GM12878 (cell line): ENCODE measurements at places on chromosomes 2 and 18. TPM values are rescaled to one million over a fixed set of nuclear protein-coding genes. Genes with fewer than 3 reads are reported as not detected.

DNA sequence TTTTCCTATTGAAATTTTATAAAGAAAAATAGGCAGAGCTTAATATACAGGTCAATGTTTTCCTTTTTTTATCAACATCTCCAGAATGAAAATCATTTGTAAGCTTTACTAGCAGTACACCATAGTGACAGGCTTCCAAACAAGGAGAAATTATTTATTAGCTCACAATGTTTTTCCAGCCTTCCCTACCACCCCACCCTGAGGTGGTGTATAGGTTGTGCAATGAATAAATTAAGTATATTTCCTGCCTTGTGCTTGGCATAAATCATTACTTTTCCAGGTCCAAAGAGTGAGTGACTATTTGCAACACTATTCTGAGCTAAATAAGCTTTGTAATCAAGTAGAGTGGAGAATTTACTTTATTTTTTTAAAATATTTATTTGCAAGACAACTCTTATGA, 876.2 kb upstream of the POU3F3 start:
- no peak overlapping the region for H3K4me3 ChIP-seq
- H3K27ac ChIP-seq, result no peak overlapping the region
- H3K27me3 ChIP-seq, result no peaks in the 10 kb centered on the region
- DNase-seq, result no peak

DNA sequence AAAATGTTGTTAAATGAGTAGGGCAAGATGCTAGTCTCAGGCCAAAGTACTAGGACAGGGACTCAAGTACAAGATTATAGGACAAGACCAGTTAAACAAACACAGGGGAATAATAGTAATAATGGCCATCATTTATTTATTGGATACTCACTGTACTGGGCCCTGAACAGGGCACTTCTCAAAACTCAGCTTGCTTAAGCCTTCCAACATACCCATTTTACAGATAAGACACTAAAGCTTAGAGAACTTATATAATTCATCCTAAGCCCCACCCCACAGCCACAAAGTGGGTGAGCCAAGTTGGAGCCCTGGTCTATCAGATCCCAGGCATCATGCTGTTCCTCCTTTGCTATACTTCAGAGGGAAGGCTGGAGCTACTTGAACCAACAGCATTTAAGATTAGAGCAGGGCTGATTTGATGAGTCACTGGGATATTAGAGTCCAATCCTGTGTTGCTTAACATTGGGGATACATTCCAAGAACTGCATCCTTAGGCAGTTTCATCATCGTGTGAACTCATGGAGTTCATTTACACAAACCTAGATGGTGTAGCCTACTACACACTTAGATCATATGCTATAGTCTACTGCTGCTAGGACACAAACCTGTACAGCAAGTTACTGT, 153.6 kb downstream of the MTCL1 start:
- H3K4me3 ChIP-seq, result no peak overlapping the region
- DNase-seq, result no peak

GRCh38 chr2:124814968-124815745, 790.1 kb downstream of the CNTNAP5 start:
- no peaks in the 10 kb centered on the region for H3K27me3 ChIP-seq
- no peaks in the 10 kb centered on the region for H3K36me3 ChIP-seq
- no peak overlapping the region for H3K4me3 ChIP-seq

The CD8B2 gene
- total RNA-seq, result not detected in 2 replicates

DNA sequence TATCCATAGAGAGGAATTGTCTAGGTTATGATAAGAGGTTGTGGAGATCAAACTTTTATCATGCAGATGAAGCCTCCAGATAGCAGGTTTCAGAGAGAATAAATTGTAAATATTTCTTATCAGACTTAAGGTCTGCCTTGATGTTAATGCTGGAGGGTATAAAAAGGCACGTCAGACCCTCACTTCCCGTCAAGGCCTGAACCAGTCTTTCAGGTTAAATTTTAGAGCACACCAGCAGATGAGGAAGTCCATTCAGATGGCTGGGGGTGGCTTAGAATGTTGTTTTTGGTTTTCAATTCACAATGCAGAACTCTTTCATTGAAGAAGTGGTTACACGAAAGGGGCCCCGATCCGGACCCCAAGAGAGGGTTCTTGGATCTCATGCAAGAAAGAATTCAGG, 144.4 kb upstream of the FBXO11 start:
- peaks cover under 1% of the 10 kb centered on the region; the same call in 1 of the 2 replicates for H3K4me1 ChIP-seq
- H3K36me3 ChIP-seq, result no peaks in the 10 kb centered on the region
- no peak for DNase-seq
